GM19239 (cell line): ENCODE measurements at places on chromosomes 11 and 22.

GRCh38 chr22:34111210-34111824 lies 191.0 kb upstream of the LARGE1 start:
- peak; percentile 42 for DNase-seq

DNA sequence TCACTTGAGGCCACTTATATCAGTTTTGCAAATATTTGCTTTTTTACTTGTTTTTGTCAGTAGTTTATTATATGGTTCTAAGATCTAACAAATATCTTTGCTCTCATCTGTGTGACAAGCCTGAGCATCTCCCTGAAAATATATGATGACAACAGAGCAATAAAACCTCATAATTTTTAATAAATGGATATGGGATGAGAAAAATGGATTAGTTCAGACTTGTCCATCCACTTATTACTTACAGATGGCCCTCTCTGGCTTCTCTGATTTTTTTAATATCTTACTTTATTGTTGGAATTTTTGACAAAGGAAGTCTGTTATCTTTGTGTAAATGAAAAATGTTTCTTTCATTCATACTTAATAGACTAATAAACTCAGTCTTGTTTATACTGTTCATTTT lies 491.4 kb upstream of the RAG2 start:
- DNase-seq: no peak

- no peak for DNase-seq
Measured at GRCh38 chr22:29755889-29756288, 10.9 kb downstream of the ZMAT5 start.

DNA sequence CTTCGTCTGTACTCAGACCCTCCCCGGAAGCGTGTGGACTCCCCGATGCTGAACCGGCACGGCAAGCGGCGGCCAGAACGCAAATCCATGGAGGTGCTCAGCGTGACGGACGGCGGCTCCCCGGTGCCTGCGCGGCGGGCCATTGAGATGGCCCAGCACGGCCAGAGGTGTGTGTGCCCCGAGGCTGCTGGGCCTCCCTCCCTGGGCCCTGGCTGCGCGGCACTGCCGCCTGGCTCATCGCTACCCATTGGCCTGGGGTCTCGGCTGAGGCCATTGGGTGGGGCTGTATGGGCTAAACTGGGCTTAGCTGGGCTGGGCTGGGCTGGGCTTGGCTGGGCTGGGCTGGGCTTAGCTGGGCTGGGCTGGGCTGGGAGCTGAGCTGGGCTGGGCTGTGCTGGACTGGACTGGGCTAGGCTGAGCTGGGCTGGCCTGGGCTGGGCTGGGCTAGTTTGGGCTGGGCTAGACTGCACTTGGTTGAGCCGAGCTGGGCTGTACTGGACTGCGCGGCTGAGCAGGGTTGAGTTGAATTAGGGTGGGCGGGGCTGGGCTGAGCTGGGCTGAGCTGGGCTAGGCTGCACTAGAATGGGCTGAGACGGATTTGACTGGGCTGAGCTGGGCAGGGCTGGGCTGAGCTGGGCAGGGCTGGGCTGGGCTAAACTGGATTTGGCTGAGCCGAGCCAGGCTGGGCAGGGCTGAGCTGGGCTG lies 40.7 kb downstream of the MOB2 start:
- no peak for DNase-seq

- DNase-seq: peak; percentile 96
Measured at GRCh38 chr11:72585762-72586311, 88.4 kb downstream of the PDE2A start.

DNA sequence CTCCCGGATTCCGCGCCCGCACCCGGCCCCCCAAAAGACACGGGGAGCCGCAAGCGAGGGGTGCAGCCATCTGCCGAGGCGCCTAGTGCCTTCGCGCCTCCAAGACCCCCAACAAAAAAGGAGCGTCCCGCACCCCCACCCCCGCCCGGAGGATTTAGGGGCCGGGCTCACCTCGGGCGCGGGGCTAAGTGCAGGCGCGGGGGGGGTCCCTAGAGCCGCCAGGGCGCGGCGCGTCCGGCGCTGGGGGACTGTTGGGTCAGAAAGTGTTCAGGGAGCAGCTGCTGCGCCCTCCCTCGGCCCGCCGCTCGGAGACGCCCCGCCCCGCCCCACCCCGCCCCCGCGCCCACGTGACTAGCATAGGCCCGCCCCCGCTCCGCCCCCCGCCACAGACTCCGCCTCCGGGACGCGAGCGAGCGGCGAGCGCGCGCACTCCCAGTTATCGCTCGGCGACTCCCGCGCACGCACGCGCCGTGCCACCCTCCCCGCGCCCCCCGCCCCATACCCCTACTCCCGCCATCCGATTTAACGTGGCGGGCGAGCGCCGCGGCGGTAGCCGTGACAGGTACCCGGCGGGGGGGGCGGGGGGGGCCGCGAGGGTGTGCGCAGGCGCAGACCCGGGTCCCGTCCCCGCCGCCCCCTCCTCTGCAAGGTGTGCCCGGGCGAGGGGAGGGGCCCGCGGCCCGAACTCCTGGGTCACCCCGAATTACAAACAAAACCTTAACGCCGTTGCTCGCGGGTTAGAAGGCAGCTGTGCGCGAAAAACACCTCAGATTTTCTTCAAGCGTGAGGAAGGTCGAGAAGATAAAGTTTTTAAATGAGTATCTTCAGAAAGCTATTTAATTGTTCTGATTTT lies 56.2 kb downstream of the KCNJ4 start:
- peak; percentile 67 for DNase-seq

GRCh38 chr11:73395297-73396208 lies 19.4 kb downstream of the RELT start:
- DNase-seq: no peak

DNA sequence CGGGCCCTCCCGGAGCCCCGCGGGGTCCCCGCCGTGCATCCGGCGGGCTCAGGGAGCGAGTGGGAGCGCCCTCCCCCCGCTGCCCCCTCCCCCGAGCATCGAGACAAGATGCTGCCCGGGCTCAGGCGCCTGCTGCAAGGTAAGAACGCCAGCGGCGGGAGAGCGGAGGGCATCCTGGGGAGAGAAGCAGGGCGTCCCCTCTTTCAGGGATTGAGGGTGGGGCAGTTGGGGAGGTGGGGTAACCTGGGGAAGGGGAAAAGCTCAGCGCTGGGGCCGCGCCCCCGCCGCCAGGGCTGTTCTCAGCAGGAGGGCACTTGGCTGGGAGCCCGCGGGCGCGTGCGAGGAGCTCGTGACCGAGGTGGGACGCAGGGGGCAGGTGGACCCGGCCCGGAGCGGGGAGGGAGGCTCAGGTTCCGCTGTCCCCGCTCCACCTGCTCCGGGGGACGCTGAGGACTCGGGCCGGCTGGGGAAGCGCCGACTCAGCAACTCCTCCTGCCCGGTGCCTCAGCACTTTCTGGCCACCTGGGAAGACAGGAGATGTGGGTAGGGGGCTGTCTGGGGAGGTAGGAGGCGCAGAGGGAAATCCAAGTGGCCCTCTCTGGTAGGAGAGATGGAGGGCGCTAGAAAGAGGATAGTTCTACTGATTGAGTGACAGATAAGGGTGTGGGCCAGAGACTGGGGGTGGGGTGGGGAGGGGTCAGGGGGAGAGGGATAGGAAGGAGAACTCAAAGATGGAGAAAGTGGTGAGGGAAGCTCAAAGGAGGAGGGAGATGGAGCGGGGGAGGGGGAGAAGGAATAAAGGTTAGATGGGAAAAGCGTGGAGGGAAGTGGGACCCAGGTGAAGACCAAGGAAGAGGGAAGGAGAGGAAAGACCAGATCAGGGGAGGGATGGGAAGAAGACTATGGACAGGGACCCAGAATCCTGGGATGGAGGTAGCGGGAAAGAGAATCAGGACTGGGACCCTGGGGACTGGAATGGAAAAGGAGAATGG lies 726 bp downstream of the RTN4RL2 start:
- no peak for DNase-seq
